ENCODE measurements at places on chromosomes 16 and 17.

DNA sequence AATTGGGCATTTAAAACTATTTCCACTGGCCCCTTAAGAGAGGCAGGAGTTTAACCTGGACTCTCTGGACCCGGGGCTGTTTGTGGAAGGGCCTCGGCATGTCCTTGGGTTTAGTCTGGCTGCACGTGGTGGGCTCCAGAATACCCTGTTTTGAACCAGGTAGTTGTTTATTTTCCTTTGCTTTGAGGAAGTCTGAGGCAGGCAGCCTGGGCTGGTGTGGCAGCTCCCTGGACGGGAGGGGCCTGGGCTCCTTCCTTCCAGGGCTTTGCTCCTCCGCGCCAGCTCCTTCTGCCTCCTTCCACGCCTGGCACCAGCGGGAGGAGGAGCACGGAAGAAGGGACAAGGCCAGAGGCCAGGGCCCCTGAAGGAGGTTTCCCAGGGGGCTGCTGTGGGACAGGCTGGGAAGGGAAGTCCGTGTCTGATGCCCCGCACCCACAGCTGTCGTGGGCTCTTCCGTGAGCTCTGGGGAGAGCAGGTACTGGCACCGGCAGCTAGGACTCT, 15.5 kb downstream of the BANP start:
- no peak for DNase-seq

DNA sequence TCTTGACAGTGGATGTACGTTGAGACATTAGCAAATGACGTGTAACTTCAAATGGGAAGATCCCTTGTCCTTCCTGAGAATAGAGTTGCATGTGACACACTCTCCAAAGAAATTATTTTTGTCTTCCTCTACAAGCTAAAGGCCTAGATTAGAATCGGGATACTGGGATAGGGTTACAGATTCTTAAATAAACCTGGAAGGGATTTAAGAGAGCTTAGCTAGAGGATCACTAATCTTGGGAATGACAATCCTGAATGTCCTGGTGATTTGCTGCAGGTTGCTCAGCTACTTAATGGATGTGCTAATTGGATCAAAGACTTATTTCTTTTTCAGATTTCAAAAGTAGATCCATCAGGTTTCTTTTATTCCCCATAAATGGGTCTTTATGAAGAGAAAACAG, 101.9 kb downstream of the KCNJ2 start:
- no peak for DNase-seq

- no peak for DNase-seq
Observed at GRCh38 chr16:71923941-71924690, 28.8 kb downstream of the IST1 start.

DNA sequence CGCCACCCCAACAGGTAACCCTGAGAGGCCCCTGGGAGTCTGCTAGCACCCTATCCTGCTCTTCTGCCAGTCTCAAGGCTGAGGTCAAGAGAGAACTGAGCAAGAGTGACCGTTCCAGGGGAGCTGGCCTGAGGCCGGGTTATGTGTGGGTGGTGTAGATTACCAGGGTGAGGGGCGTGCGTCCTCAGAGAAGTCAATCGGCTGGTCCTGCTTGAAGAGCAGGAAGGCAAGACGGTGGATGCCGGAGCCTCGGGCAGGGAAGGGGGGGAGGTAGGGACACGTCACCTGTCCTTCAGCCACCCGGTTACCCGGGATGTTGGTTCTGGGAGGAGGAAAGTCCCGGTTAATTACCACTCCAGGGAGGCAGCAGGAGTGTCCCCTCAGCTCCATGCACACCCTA, 2.6 kb upstream of the TRIM65 start:
- DNase-seq: no peak

DNA sequence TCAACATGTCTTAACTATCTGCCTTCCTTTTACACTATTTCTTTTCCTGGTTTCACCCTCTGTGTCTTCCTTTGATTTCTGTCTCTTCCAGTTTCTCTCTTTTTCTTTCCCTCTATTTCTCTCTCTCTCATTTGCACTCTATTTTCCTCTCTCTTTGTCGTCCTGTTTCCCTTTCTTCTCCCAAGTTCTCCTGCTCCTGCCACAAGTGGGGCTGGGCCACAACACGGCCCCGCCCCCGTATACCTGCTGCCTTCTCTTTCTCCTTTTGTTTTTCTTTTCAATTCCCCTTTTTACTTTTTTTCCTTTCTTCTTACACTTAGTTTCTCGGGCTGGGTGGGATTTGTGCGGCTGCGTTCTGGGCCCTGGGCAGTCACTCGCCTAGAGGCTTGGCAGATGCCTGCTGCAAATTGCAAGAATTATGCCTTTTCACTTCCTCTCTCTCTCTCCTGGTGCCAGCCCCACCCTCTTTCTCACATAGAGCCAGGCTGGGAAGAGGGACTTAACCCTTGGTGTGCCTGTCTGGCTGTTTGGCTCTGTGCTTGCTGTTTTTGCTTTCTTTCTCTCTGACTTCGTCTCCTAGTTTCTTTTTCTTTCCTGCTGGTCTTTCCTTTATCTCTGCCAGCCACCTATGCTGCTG, 2139.4 kb downstream of the TP53TG3F start:
- DNase-seq: no peak

DNA sequence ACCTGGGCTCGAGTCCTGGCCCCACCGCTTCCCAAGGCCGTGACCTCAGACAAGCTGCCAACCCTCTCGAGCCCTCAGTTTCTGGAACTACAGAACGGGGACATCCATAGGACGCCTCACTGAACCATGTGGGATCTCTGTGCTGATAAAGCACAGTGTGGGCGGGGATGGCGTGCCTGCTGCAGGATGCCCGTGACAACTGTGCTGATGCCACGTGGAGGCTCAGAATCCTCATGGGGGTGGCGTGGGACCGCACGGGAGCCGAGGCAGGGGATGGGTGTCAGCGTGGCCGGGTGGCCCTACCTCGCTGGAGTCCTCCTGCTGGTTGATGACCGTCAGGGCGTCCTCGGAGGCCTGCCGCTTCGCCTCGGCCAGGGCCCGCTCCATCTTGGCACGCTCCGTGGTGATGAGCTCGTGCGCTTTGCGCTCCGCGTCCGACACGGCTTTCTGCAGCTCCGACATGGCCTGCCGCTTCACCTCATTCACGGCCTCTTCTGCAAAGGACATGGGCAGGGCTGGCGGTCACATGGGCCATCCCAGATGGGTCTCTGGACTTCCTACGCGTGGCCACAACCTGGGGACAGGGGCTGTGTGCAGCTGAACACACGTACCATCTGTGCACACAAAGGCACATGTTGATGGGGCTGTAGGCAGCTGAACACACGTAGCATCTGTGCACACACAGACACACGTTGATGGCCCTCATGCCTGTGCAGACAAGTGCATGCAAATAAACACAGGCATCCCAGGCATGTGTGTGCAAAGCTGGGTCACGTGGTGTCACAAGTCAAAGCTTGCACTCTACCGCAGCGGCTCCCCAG, 12.7 kb upstream of the PABPN1L start:
- DNase-seq: no peak

DNA sequence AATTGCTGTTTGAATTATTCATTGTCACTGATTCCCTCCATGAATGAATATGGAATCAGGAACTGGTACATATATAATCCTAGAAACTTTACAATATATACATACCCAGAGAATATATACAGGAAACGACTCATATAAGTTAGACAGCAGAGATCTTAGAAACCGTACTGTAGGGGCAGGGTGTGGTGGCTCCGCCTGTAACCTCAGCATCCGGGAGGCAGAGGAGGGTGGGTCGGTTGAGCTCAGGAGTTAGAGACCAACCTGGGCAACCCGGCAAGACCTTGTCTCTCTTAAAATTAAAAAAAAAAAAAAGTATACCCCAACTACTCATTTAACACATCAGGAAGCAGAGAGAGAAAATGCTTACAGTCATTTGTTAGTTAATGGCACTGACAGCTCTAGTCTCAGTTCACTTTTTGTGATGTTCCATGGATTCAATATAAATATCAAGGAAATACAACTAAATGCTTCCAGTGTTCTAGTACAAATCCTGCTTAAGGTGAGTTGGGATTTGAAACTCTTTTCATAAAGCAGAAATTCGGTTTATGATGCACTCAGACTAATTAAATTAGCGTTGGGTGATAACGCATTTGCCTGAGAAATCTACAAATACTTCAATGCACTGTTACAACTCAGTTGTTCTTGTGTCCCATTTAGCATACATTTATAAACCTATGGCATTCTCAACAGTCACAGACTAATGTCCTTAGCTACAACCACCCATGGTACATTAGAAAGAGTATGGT, 5.6 kb downstream of the GLG1 start:
- DNase-seq: peak; percentile 37

GRCh38 chr16:86322806-86323205, 187.5 kb upstream of the FOXF1 start:
- no peak for DNase-seq

GRCh38 chr17:17313350-17313991, 10.3 kb downstream of the NT5M start:
- DNase-seq: peak; percentile 58

DNA sequence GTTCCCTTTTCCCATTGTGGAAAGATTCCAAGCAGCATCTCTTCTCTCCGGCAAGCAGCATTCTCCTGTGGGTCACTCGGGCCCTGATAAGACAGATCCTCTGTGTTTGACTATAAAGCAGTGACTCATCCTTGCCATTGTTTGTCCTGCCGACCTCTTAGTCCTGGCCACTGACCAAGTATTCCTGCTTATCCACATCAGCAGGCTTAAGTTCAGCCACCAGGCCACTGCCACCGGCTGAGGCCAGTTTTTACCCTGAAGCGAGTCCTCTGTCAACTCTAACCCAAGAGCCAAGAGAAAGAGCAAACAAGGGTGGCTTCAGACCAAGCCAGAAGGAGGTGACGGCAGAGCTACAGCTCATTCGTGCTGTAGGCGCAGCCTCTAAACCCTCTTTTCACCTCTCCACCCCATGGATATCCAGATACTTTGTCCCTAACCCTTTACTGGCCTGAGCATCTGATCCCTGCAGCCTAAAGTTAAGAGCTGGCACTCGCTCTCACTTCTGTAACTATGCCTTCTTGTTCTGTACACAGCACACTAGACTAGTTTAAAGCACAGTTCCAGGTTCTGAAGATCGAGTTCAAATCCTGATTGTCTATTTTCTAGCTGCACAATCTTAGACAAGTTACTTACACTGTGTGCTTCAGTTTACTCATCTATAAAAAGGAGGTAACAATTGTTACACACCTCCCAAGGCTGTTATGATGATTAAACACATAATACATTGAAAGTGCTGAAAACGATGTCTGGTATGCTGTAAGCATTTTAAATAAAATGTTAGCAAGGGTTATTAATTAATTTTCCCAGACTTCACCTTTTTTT, 31.0 kb downstream of the SOX9 start:
- no peak for DNase-seq

DNA sequence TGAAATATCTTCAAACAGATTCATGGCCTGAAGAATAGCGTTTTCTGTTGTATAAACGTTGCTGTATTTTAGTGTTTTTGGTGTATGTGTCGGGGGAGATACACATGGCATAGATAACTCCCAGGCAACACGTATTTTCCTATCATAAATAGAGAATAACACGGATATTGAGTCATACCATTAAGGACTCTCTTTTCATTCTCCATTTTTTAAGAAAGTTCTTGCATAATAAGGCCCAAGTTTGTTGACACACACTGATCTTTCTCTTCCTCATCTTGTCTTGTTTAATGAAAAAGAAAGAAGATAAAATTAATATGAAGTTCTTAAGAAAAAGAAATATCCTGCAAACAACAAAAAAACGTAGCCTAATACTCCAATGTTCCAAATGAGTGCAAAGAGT, 13.4 kb downstream of the ABCA8 start:
- DNase-seq: no peak
